ENCODE measurements at places on chromosomes 6 and 20.
A peak's percentile ranks its signal among the peaks of the same experiment; 100 is the strongest.

DNA sequence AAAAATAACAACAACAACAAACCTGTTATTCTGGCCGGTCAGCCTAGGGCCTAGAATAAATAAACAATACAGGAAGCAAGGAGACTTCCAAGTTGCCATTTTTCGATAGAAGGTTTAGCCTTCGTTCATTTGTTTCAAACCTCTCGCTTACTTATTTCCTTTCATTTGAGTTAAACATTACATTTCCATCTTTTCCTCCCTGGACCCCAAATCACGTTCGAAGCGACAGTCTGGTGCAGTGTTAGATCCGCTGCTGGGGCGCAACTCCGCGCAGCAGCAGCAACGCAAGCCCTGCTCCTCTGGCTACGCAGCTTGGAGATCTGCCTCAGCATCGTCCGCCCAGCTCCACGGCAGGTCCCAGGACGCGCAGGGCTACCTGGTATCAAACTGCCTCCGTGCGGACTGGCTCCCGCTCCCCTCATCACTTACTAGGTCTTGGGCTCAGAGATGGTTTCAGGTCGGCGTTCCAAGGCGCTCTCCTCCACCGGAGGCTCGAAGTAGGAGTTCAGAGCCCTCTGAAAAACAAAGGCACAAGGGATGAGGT, 530 bp downstream of the TDP2 start:
- peak; percentile 52 for DNase-seq

DNA sequence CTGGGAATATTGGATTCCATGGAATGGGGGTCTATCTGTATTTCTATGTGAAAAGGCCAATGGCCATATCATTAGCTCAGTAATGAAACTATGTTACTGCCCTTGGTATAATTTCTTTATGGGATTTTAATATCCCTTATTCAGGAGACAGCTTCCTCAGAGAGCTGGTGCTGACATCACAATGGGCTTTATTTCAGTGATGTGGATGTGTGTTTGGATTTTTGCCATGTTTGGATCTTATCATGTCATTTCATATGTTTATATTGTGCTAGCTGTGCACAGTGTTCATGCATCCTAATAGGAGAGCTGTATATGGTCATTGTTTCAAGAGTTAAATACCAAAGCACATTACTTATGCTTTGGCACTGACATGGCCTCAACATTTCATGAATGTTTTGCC, 806.1 kb upstream of the MAP3K7 start:
- DNase-seq: no peak

GRCh38 chr20:43539975-43540672, 18.7 kb upstream of the SGK2 start:
- no peak for DNase-seq

DNA sequence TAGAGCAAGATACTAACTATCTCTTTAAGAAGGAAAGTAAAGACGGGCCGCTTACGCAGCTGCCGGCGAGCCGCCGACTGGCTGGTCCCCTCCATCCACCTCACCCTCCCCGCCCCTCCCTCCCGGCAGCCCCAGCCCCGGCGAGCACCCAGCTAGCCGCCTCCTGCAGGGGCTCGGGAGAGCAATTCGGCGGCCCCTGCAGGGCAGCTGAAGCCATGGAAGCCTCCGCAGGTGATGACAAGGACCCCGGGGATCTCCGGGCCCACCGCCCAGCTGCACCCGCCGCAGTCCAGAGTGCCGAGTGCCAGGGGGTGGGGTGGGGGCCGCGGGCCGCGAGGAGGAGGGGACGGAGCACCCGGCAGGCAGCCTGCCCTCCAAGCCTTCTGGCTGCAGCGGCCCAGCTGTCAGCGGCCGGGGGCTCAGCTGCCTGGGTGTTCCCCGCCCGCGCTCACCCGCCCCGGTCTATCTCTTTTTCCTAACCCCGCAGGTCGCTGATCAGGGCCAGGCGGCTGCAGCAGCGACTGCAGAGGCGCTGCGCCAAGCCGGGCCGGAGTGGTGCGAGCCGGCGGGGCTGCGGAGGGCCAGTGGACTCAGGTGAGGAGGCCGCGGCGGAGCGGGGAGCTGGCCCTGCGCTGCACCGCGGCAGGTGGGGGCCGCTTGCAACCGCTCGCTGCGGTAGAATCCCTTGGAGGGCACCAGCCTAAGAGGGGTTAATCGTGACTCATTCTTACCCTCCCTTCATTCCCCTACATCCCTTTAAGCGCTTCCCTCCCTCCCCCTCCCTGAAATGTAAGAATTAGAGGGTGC, at the start of gene SNPH:
Gene SNPH (plus strand): TSS at position 128 of the 807 bp plus-strand sequence. CDS start 29,946 bp downstream, outside the sequence.
- DNase-seq: peak; percentile 69

DNA sequence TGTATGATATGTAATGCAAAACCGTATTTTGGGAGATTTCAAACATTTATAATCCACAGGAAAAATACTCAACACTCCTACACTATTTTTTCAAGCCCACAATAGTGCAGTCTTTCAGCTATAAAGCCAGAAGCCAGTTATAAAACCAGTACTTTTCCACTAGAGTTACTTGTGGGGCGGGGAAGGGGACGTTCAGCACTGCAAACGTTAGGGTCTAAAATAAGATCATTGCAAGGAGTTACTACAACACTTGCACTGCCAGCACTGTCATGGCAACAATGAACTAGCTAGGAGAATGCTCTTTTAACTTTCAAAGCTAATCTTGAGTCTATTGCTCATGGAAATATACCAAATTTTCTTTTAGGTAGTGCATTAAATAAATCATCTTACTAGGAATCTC, 14.7 kb downstream of the SESN1 start:
- no peak for DNase-seq

- DNase-seq: no peak
These were observed 13.8 kb downstream of the BRD2 start for GRCh38 chr6:32982084-32982701.

- DNase-seq: no peak
These were observed 305.4 kb downstream of the CDKAL1 start for GRCh38 chr6:20839630-20840029.

DNA sequence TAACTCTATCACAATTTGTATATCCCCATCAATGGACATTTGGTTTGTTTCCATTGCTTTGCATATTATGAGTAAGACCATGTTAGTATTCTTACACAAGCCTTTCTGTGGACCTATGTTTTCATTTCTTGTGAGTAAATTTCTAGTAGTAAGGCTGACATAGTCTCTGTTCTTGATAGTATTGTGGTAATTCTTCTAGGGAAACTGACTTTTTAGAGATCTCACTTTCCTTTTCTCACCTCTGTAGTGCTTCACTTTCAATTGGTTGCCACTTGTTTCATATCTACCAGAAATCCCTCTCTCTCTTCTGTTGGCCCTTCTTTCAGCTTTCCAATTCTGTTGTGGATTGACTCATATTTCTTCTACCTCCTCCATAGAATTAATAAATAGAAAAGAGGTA, 8.5 kb downstream of the ISM1 start:
- no peak for DNase-seq

GRCh38 chr20:64268174-64268573, 12.6 kb downstream of the PCMTD2 start:
- DNase-seq: no peak

DNA sequence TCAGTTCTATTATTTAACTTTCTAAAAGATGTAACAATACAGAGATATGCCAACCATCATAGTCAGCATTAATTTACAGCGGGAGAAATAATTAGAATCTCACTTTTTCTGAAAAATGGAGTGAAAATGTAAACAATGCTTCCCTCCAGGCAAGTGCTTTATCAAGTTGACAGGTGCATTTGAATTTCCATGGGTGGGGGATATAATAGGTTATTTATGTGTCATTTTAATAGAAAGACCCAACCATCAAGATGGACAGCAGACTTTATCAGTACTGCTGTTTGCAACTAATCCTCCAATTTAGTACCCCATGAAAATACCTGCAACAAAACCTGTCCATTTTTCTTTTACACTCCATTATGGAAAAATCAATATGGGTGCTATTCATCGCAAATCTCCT, 780.1 kb downstream of the TFAP2A start:
- DNase-seq: no peak

- no peak for DNase-seq
These were observed 177.1 kb upstream of the MAN1A1 start for GRCh38 chr6:119526561-119527230.

GRCh38 chr20:1130847-1131246, 12.4 kb downstream of the PSMF1 start:
- DNase-seq: peak; percentile 40

GRCh38 chr6:127191716-127192115, 73.2 kb downstream of the RSPO3 start:
- no peak for DNase-seq

GRCh38 chr6:137820952-137821351, 46.1 kb upstream of the TNFAIP3 start:
- no peak for DNase-seq
